ENCODE measurements at places on chromosomes 4 and X. TPM values are rescaled to one million over a fixed set of nuclear protein-coding genes. Genes with fewer than 3 reads are reported as not detected.

MAGEA3 gene
- total RNA-seq: not detected

SLC4A4 gene
- 4.6 TPM for total RNA-seq

GABRA4 gene
- total RNA-seq: not detected

KLHL34 gene
- total RNA-seq: 0.47 TPM

CSN1S1 gene
- not detected for total RNA-seq

SOX3 gene
- not detected for total RNA-seq

Measured in activated CD8-positive, alpha-beta T cell treated with anti-CD3 and anti-CD28 coated beads, Interleukin-2, amount 10 ng/mL, durations not matched to agents 7 days and 5 days (primary cell).